DMS 273 treated with DMSO at 0.1 percent for 48 hours (cell line): ENCODE measurements at places on chromosomes 1 and 21.
A peak's percentile ranks its signal among the peaks of the same experiment; 100 is the strongest.

GRCh38 chr1:219189952-219190351, 16.3 kb downstream of the LYPLAL1 start:
- no peak for DNase-seq

- no peak for DNase-seq
Measured at GRCh38 chr1:245306628-245307410, 152.0 kb downstream of the KIF26B start.

- no peak for DNase-seq
Measured at GRCh38 chr1:209715314-209715713, 10.7 kb downstream of the HSD11B1 start.

GRCh38 chr21:45972353-45972715, 9.2 kb upstream of the COL6A1 start:
- DNase-seq, result no peak

- DNase-seq, result no peak
Measured at GRCh38 chr21:36718951-36719501, 20.1 kb downstream of the SIM2 start.

DNA sequence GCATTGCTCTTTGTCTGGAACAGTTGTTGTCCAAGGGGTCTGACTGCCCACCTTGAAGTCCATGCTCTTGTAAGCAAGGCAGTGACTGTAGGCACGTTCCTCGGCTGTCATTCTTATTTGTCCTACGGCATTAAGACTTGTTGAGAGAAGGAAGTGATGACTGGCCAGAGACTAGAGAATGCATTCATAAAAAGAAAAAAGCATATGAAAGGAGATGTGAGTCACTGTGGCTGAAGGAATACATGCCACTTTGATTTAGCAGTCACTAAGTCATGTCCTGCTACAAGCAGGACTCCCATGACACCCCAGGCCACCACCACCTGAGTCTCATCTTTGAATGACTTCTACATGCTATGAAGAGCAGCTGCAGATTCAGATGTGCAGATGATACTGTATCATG, 50.5 kb downstream of the CNN3 start:
- no peak for DNase-seq

- no peak for DNase-seq
Measured at GRCh38 chr1:147497826-147498225, 43.5 kb upstream of the BCL9 start.

- DNase-seq, result no peak
Measured at GRCh38 chr1:89728381-89728780, 92.5 kb upstream of the LRRC8D start.

GRCh38 chr1:174965362-174966007, 34.3 kb upstream of the CACYBP start:
- no peak for DNase-seq

DNA sequence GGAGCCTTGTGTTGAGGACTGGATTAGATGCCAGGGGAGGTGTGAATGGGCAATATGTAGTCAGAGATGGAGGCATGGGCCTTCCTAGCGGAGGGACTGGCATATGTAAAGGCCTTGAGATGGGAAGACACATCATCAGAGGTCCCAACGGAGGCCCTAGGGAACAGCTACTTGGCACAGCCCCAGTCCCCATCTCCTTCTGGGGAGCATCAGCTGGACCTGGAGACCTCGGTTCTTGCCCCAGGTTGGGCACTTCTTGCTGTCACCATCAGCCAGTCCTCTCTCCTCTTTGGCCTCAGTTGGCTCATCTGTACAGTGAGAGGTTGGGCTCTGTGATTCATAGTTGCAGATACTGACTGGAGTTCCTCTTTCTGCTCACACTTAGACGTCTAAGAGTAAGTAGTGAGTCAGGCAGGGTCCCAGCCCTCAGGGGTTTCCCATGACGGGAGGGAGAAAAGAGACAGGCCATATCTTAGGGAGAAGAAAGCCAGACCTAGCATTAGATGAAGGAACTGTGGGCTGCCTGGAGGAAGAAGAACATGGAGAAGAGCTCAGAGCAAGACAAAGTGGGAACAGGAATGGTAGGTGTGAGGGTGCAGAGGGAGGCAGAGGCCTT, 3.4 kb upstream of the MARCKSL1 start:
- no peak for DNase-seq

DNA sequence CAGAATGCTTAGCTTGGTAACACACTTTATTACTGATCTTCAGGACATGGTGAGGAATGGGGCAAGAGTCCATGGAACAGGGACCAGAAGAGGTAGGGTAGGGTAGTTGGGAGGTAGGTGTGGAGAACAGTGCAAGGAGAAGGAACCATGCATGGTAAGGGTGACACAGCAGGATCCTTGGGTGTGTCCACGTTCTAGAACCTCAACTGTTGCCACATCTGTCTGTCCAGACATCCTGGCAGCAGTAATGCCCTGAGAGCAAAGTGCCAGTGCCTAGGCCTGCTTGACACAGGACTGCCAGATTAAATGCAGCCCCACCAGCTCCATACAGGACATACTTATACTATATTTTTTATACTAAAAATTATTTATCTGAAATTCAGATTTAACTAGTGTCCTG, 13.9 kb downstream of the DMAP1 start:
- DNase-seq, result no peak

DNA sequence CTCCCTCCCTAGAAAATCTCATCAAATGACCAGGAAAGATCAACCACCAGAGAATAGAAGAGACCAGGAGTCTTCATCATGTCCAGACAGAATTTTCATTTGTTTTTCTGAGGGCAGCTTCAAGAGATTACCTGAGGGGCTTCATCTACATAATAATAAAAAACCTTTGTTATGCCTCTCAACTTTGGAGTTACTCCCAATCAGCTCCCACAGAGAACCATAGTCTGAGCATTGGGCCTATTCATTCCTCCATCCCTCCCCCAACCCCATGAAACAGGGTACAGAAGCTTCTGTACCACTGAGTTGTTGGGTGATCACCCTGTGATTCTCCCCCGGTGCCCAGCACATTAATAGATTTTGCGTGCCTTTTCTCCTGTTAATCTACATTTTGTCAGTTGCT, 53.3 kb upstream of the PRRC2C start:
- DNase-seq, result no peak

DNA sequence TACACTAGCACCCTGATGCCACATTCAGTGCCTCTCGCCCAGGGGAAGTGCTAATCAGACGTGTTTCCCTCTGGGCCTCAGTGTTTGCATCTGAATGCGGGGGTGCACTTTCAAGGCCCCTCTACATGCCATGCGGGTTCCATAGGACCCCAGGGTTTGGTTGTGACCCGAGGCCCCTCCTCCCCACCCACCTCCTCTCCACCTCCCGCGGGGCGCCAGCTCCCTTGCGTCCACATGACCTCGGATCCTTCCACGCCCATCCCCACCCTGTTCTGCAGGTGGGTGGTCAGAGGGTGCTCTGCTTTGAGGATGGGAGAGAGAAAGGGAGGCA, 5.1 kb upstream of the RUNX3 start:
- DNase-seq, result no peak

- DNase-seq, result no peak
Measured at GRCh38 chr1:82944822-82945221, 1054.1 kb downstream of the TTLL7 start.

DNA sequence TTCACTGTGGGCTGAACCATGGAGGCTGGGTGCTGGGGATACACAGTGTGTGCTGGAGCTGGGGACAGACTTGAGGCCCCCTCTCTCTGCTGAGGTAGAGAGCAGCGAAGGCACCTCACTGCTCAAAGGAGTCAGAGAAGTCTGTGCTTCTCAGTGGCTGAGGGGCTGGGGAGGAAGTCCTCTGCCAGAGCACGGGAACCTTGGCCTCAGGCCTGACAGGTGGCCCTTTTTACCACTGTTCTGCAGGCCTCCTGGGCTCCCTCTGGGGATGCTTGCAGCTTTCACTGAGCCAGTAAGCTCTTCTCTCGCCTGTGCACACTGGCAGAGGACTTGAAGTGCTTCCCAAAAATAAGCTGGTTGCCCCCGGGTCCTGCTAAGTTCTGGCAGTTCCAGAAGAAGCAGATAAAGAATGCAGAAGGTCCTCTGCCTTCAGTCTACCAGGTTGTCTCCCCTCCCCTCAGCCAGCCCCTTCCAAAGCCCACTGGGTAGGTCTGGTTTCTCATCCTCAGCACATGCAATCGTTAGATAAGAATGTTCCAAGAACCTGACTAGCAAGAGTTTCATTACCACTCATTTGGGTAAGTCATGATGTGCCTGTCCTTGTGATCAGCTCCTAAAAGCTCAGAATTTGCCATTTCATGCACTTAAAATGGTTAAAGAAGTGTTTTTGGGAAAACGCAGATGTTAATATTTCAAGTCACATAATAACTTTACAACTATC, 53.9 kb downstream of the TENT5C start:
- DNase-seq, result no peak

- DNase-seq, result no peak
Measured at GRCh38 chr1:94101613-94102525, 19.1 kb downstream of the ABCA4 start.

- DNase-seq, result no peak
Measured at GRCh38 chr1:12097321-12097720, 34.2 kb downstream of the TNFRSF8 start.

DNA sequence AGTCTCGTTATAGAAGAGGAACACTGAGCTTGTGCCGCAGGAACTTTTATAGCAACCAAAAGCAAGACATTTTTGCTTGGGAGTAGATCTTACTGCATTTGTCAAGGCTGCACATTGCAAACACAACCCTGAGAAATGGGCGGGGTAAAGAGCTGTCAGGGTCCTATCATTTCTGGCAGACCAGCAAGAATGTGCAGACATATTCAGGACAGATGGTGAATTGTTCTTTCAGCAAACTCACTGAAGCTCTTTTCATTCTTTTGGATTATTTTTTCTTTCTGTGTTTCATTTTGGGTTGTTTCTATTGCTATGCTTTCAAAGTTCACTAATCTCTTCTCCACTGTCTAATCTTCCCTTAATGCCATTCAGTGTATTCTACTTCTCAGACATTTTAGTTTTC, 5.1 kb upstream of the ACTN2 start:
- no peak for DNase-seq

DNA sequence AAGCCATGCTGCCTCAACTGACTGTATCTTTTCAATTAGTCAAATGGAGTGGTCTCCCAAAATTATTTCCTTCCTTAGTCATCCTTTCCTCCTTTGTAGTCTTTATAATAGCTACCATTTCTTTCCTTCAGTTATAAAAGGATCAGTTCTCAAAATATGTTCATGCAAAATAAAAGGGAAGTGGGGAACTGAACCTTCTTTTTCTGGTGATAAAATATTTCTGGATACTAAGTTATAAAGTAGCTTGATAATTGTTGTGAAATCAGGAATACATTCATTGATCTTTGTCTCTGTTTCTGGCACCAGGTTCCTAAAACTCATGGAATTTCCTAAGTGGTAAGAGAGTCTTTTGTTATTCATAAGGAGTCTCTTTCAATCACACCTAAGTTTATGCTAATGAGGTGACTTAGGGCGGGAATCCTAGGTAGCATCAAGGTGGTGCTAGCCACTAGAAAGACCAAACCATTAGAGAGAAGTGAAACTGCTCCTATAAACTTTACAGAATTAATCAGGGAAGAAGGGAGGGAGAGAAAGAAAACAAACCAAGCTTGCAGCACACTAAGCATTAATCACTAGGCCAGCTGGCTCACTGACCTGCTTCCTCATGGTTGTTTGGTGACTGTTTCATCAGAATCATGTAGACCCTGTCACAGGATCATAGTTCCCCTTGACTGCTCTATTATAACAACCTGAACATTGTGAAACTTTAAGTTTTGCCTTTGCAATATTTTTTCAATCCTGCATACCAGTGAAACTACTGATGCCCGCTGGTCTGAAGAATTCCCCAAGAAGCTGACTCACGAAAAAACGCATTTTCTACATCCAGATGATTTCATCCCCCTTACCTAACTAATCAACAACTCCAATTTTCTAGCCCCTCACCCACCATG, 161.6 kb upstream of the PTBP2 start:
- no peak for DNase-seq

- no peak for DNase-seq
Measured at GRCh38 chr1:227391211-227391610, 72.9 kb upstream of the CDC42BPA start.

DNA sequence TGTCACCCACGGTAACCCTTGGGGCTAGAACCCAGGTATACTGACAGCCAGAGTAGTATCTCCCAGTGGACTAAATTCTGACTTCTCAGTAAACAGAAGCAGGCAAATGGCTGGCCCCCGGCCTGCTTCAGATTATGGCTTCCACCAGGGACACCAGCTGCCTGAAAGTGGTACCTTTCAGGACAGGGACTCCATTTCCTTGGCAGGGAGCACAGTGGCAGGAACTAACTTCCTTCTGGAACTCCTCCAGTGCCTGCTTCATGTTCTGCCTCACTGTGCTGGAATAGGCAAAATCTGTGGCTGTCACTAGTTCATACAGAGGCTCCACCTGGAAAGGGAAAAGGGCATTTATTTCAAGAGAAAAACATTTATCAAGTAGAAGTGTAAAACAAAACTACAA, 32.7 kb downstream of the C8B start:
- DNase-seq, result no peak

DNA sequence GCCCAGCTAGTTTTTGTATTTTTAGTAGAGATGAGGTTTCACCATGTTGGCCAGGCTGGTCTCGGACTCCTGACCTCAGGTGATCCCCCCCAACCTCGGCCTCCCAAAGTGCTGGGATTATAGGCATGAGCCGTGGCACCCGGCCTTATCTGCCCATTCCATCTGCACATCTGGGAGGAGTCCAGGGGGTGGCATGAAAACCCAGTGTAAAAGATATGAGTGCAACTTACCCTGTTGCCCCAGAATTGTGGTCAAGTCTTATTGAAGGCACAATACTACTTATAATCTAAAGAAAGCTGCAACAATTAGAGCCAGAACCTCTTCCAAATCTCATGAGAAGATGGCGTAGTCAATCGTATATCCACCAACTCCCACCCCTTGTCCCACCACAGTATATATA, 18.4 kb downstream of the CTXND2 start:
- no peak for DNase-seq

- peak; percentile 64 for DNase-seq
Measured at GRCh38 chr1:27004471-27005165, 8.0 kb downstream of the TENT5B start.
